Stimulated activated CD4-positive, alpha-beta T cell treated with anti-CD3 and anti-CD28 coated beads, Interleukin-1b, Interleukin-23, amount 100 ng/mL, for 24 hours (primary cell): ENCODE measurements at places on chromosomes 5 and 9.

- no peak for DNase-seq
Observed at GRCh38 chr5:1437226-1437829, 7.9 kb downstream of the SLC6A3 start.

DNA sequence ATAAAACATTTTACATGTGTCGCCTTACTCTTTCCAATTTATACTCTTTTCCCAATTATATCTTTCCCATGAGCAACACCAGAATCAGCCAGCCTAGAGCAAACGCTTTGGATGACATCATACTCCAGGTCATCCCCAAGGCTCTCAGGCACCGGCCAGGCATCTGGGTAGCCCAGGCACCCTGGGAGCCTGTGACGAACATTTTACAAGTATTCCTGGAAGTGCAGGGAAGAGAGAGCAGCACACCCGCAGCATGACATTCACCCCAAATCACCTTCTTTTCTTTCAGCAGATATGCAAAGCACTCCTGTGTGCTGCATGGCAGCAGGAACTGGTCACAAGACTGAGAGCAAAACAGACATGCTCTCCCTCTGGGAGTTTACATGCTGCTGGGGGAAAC, 75.7 kb upstream of the SMIM23 start:
- no peak for DNase-seq

DNA sequence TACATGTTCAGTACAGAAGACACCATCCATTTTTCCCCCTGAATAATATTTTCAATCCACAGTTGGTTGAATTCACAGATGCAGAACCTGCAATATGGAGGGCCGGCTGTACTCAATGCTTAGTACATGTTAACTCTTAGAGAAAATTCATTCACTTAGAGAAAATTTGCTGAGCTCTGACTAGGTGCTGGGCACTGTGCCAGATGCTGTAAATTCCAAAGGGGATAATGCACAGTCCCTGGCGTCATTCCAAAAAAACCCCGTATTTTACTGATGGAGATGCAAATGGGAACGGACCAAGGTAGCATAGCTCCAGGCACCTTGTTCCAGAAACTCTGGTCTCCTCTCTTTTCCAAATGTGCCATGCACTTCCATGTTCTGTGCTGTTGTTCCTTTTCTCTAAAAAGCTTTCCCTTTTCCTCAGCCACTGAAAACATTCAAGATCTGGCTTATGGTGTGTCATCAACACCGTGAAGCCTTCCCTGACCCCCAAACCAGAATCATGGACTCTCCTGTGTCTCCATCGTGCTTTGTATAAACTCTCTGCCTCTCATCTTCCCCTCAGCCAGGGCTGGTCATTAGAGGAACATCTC, 55.7 kb upstream of the COL15A1 start:
- no peak for DNase-seq

- no peak for DNase-seq
Observed at GRCh38 chr9:93501406-93501805, 48.0 kb upstream of the FAM120AOS start.

- DNase-seq: no peak
Observed at GRCh38 chr9:82021198-82021597, 32.6 kb downstream of the SPATA31D1 start.

GRCh38 chr9:68536876-68537615, 3.6 kb downstream of the TMEM252 start:
- DNase-seq: no peak

- DNase-seq: no peak
Observed at GRCh38 chr5:68662804-68663307, 431.0 kb upstream of the SLC30A5 start.

- DNase-seq: no peak
Observed at GRCh38 chr9:16830806-16831205, 39.7 kb downstream of the BNC2 start.

DNA sequence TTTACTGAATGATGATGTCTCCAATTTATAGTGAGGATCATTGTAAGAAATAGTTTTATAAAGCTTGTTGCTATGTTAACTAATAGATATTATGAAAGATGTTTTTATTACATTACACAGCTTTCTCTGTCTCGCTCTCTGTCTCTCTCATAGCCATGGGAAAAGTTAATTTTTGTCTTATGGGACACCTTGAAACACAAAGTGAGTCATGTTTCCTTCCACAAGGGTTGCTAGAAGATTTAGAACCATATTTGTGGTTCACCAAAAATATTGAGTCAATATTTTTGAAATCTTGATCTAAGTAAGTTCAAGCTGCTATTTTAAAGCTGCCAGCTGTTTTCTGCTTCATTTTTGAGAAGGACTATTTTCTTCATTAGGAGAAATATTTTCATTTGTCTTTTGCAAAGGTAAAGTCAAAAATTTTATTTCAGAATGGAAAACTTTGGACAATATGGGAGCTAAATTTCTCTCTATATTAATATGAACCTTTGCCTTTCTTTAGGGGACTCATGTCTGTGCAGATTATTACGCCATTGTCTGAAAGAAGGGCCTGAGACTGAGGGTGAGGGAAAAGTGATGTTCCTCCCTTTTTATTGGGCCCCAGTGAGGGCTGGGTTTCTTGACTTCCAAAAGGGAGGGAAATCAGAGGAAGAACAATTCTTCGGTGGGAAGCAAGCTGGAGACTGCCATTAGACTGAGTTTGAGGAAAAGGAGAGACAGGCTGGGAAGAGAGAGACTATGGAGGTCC, 87.9 kb upstream of the SLC24A2 start:
- no peak for DNase-seq

GRCh38 chr5:171931163-171931562, 75.3 kb downstream of the FBXW11 start:
- DNase-seq: no peak

DNA sequence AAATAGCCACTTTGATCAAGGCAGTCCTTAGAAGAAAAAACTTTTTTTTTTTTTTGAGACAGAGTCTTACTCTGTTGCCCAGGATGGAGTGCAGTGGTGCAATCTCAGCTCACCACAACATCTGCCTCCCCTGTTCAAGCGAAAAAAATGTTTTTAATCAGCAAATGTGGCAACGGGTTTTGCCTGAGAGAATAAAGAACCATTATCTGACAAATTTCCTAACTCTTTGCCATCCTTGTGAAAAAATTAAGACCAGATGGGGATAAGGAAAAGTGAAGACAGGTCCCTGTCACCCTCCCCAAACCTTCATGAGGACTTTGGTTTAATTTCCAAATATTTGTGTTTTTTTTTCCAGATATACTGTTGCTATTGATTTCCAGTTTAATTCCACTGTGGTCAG, 107.3 kb upstream of the SPOCK1 start:
- no peak for DNase-seq

DNA sequence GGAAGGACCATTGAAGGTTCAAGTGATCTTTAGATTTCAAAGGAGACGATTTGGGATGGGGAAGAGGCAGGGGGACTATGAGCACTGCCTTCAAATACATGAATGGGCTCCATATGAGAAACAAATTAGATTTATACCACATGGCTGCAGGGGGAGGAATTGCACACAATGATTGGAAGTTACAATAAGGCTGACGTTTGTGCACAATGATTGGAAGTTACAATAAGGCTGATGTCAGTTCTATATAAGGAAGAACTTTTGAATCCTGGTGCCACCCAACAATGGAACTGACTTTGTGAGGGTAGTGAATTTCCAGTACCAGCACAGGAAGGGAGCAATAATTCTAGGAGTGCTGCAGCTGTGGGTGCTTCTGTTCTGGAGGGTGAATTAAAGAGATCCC, 95.7 kb upstream of the PTGER4 start:
- DNase-seq: no peak

DNA sequence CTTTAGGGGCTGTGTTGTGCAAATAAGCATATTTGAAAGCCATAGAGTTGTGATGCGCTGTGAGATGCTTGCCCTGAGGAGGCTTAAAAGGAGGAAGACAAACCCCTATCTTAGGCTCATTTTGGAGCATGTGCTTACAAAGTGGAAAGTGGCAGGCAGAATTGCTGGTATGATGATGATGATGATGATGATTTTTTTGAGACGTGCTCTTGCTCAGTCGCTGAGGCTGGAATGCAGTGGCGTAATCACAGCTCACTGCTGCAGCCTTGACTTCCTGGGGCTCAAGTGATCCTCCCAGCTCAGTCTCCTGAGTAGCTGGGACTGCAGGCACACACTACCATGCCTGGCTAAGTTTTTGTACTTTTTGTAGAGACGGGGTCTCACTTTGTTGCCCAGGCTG, 1.7 kb downstream of the CNOT8 start:
- DNase-seq: no peak

- no peak for DNase-seq
Observed at GRCh38 chr5:143653766-143654282, 158.1 kb upstream of the HMHB1 start.

GRCh38 chr9:128999581-129000206, 28.4 kb downstream of the SH3GLB2 start:
- DNase-seq: no peak

DNA sequence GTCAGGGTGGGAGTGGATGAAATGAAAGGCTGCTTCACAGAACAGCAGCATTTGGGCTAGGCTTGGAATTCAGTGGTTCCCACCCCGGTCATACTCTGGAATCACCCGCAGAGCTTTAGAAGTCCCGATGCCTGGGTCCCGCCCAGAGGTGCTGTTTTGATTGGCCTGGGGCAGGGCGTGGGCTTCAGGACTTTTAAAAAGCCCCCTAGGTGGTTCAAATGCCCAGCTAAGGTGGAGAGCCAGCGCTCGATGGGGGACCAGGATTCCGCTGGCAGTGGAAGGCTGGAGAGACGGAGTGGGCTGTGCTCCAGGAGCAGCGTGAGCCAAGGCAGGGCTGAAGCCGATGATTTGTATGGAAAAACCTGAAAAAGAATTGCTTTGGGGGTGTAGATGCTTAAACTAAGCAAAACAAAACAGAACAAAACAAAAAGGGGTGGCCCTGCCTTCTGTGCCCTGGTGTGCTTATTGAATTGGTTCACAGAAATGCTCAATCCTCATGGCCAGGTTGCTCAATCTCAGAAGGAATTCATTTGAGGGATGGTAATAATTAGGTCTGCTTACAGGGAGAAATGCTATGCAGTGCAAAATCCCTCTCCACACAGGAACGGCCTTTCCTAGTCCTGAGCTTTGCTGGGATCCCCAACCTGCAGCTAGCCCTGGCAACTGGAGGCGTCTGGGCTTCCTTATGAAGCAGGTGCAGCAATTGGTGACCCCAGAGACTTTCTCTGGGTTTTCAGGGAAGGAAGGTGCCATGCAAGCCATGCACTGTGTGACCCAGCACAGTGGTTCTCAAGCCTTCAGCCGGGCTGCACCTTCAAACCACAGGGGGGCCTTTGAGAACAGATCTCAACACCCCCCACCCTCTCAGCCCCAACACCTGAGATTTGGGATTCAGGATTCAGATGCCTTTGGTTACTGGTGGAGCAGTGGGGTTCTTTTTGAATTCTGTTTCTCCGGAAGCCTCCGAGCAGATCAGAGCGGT, 174.0 kb upstream of the ZNF618 start:
- no peak for DNase-seq

GRCh38 chr9:94811074-94811473, 84.6 kb downstream of the AOPEP start:
- DNase-seq: no peak

DNA sequence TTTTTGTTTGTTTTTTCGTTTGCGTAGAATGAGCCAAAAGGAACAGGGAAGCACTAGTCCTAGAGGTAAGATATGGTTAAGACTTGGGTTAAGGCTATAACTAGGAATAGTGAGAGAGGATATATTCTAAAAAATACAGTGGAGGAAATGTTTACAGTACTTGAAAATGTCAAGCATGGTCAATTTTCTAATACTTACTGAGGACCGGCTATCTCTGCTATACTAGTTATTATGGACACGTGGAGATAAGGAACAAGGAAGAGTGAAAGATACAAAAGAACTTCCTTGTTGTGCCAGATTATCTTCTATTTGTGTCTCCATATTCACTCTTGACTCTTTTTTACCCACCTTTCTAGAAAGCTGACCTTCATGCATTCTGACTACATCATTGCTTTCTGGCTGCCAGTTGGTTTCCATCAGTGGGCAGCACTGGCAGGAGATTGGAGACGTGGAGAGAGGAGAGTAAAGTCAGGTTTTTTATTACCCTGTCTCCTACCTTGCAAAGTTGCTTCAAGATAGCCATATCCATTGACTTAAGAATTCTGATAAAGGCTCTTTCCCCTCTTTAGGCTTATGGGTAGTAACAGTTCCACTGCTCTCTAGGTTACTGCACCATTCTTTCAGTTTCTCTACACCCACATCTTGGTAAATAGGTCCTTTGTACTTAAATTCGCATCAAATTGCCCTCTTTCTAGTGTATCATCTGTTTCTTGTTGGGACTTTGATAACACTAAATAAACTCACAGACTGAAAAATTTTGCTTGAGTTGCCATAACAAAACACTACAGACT, 9.0 kb upstream of the RFX3 start:
- DNase-seq: no peak

- DNase-seq: no peak
Observed at GRCh38 chr5:89450149-89450538, 567.2 kb upstream of the MEF2C start.

GRCh38 chr9:126395439-126396212, 69.0 kb downstream of the MVB12B start:
- no peak for DNase-seq

GRCh38 chr9:37663926-37664325, 13.2 kb downstream of the FRMPD1 start:
- no peak for DNase-seq

DNA sequence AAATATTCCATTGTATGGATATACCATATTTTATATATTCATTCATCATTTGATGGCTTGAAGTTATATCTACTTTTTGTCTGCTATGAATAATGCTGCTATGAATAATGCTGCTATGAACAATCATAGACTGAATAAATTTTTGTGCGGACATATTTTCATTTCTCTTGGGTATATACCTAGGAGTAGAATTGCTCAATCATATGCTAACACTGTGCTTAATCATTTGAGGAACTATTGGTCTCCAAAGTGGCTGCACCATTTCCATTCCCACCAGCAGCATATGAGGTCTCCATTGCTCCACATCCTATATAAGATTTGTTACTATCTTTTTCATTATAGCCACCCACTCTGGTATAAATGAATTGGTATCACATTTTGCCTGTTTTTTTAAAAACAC, 18.3 kb upstream of the TEK start:
- DNase-seq: no peak

DNA sequence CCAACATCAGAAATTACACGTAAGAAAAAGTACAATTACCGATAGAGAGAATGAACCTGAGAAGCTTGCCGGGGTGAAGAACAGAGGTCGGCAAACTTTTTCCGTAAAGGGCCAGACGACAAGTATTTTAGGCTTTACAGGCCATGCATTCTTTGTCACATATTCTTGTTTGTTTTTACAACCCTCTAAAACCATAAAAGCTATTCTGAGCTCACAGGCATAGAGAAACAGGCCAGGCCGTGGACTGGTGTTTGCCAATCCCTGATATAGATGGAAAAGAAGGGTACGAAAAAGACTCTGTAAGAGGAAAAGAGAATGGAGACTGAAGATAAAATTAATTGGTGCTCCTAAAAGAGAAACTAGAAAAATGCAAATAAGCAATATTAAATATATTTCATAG, 15.4 kb downstream of the SFXN1 start:
- no peak for DNase-seq

- no peak for DNase-seq
Observed at GRCh38 chr5:126777257-126777974, 480 bp downstream of the LMNB1 start.

GRCh38 chr9:35611230-35611797, 6.3 kb downstream of the TESK1 start:
- DNase-seq: peak; percentile 33

GRCh38 chr9:113674436-113674835, 201.7 kb upstream of the ZNF618 start:
- no peak for DNase-seq
